Pericardium fibroblast (primary cell): ENCODE measurements at places on chromosomes 5 and 9. TPM values are rescaled to one million over a fixed set of nuclear protein-coding genes. Genes with fewer than 3 reads are reported as not detected.

Gene TICAM2
- 1.1 and 1.6 TPM in 2 replicates for total RNA-seq

Gene STK32A
- total RNA-seq, result 0.34 and 0.47 TPM in 2 replicates

Gene GPR151
- total RNA-seq, result not detected in 2 replicates

Gene COL5A1
- total RNA-seq, result 1,154 and 1,387 TPM in 2 replicates

Gene RNF145
- 31.0 and 42.7 TPM in 2 replicates for total RNA-seq

Gene EIF4E1B
- total RNA-seq, result not detected in 2 replicates

Gene TLX3
- total RNA-seq, result not detected in 2 replicates

Gene FOXD4L4
- not detected in 2 replicates for total RNA-seq

Gene PCDHGB2
- 0.77 and 3.3 TPM in 2 replicates for total RNA-seq

Gene TRIP13
- total RNA-seq, result 2.0 and 3.8 TPM in 2 replicates

Gene NIM1K
- total RNA-seq, result 0.70 TPM in 1 of 2 replicates, not detected in the other

Gene SNAPC3
- total RNA-seq, result 14.2 and 18.3 TPM in 2 replicates

Gene UNC5A
- 0.34 TPM in 1 of 2 replicates, not detected in the other for total RNA-seq

Gene STXBP1
- 20.5 and 31.7 TPM in 2 replicates for total RNA-seq
